Hair follicular keratinocyte (primary cell): ENCODE measurements at places on chromosomes 12 and 14. TPM values are rescaled to one million over a fixed set of nuclear protein-coding genes. Genes with fewer than 3 reads are reported as not detected.

PPTC7 gene
- 8.8 and 9.7 TPM in 2 replicates for total RNA-seq

NCKAP5L gene
- total RNA-seq, result 13.9 and 19.5 TPM in 2 replicates

MSRB3 gene
- 8.3 and 11.8 TPM in 2 replicates for total RNA-seq

DBX2 gene
- not detected in 2 replicates for total RNA-seq

AICDA gene
- not detected in 2 replicates for total RNA-seq

ETFBKMT gene
- 0.57 and 0.86 TPM in 2 replicates for total RNA-seq
